ENCODE measurements at places on chromosomes 1 and 21. TPM values are rescaled to one million over a fixed set of nuclear protein-coding genes. Genes with fewer than 3 reads are reported as not detected.

Gene CA14
- not detected for total RNA-seq

Gene DENND2C
- total RNA-seq: 1.7 TPM

Gene PLEKHN1
- 4.9 TPM for total RNA-seq

Gene ST3GAL3
- 30.4 TPM for total RNA-seq

Gene TCP10L
- total RNA-seq: not detected

Gene AMPD1
- not detected for total RNA-seq

Gene CD1E
- not detected for total RNA-seq

Gene C1QA
- not detected for total RNA-seq

Gene CYP2J2
- total RNA-seq: 0.29 TPM

Gene SYDE2
- total RNA-seq: 13.9 TPM

Gene RAB25
- total RNA-seq: not detected

Gene KRTAP12-2
- total RNA-seq: not detected

Gene AUNIP
- total RNA-seq: 6.6 TPM

Gene FAM163A
- not detected for total RNA-seq

Gene LDLRAD1
- not detected for total RNA-seq

Gene DPT
- total RNA-seq: under 0.01 TPM

Gene CELA2B
- total RNA-seq: not detected

Gene EPHA10
- not detected for total RNA-seq

Gene NPHS2
- not detected for total RNA-seq

Gene TPR
- total RNA-seq: 56.9 TPM

Gene C1QB
- not detected for total RNA-seq

Gene GPR37L1
- 0.22 TPM for total RNA-seq

Gene NR5A2
- not detected for total RNA-seq

Gene RAB29
- total RNA-seq: 15.3 TPM

Gene TMEM59
- total RNA-seq: 345 TPM

Gene ANKRD65
- total RNA-seq: under 0.01 TPM
